Gastrocnemius medialis (tissue), 4 donors: ENCODE measurements at places on chromosomes 2 and 18. TPM values are rescaled to one million over a fixed set of nuclear protein-coding genes. Genes with fewer than 3 reads are reported as not detected.

ANO7 gene
- total RNA-seq = 0.62 TPM

XDH gene
- not detected for total RNA-seq

MYOM1 gene
- total RNA-seq = 307 TPM

- DNase-seq = no peak
- H3K4me1 ChIP-seq = no peaks in the 10 kb centered on the region
- no peak overlapping the region for H3K27ac ChIP-seq
- H3K36me3 ChIP-seq = no peaks in the 10 kb centered on the region
- H3K27me3 ChIP-seq = no peaks in the 10 kb centered on the region
- no peak overlapping the region for H3K4me3 ChIP-seq
These were observed 2.5 kb upstream of the ICOS start for GRCh38 chr2:203934041-203934492.

GRCh38 chr18:62425465-62426190 lies 97.2 kb upstream of the ZCCHC2 start:
- H3K4me3 ChIP-seq = peak overlapping the region; percentile 35
- peaks cover 25% of the 10 kb centered on the region for H3K4me1 ChIP-seq
- H3K27me3 ChIP-seq = no peaks in the 10 kb centered on the region

DNA sequence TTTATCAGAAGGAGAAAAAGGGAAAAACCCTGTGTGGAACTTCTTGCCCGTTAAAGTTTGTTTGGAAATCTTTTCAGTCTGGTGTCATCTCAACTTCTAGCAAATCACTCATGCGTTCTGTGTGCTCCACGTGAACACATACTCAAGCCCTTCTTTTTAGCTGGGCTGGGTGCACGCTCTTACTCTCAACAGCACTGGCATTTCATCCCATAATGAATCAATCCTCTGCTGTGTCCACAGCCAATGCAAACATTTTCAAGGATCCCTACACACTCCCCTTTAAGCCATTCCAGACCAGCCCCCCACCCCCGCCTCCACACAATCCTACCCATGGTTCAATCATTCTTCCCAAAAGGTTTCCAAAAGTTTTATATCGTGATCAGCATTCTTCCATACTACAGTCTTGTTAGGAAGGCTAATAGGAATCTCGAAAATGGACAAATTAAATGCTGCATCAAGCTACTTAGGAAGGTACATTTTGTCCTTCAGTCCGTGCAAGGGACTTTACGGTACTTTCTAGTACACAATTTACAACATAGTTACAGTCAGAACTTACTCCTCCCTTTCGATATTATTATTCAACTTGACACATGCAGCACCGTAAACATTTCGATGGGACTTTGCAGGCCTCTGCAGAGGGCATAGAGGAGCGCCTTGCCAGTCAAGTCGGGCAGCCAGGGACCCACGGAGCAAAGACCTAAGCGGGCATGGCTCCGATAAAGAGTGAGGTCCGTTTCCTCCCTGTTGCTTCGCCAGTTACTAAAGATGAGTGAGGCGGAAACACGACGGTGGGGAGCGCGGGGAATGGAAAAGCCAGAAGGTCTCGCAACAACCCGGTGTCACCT lies 1.4 kb downstream of the PTGR3 start:
- peaks cover 48% of the 10 kb centered on the region for H3K4me1 ChIP-seq
- H3K36me3 ChIP-seq = no peaks in the 10 kb centered on the region
- DNase-seq = no peak
- peak overlapping the region; percentile 96 for H3K4me3 ChIP-seq

DNA sequence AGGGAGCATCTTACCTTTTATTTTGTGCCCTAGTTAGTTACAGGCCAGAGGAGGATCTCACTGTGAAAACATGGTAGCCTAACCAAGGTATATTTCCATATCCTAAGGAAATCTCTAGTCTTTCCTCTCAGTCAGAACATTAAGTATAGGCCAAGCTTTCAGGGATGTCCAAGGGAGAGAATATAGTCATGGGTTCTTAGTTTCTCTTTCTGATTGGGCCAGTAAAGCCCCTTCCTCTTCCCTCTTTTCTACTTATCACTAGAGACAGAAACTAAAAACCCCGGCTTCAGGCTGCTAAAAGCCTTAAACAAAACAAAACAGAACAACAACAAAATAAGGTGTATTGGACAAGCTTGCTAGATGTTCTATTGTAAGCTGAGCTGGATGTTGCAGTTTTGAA lies 44.3 kb upstream of the TNFRSF11A start:
- H3K4me3 ChIP-seq = no peak overlapping the region
- H3K36me3 ChIP-seq = no peaks in the 10 kb centered on the region
- DNase-seq = no peak
- peaks cover 5% of the 10 kb centered on the region for H3K4me1 ChIP-seq

GRCh38 chr2:15927551-15928218 lies 12.7 kb upstream of the MYCN start:
- no peaks in the 10 kb centered on the region for H3K4me1 ChIP-seq
- H3K36me3 ChIP-seq = no peaks in the 10 kb centered on the region
- no peak for DNase-seq
- H3K27me3 ChIP-seq = no peaks in the 10 kb centered on the region
- H3K27ac ChIP-seq = no peak overlapping the region

DNA sequence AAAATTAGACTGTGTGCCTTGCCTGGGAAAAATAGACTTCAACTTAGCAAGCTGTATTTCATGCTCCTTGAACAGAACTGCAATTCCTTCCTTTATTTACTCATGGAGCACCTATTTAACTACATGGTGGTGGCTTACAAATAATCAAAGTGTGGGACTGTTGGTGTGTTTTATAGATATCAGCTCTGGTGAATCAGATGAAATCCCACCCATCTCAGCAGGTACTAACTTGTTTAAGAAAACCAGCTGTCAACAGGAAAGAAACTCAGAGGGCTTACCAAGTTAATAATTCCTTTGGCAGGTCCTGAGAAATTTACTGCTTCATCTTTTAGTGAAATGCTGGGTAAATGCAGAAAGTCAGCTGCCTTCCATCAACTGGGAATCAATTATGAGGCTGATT lies 830.6 kb downstream of the SLC4A3 start:
- no peak for DNase-seq
- no peak overlapping the region for H3K4me3 ChIP-seq
- H3K27ac ChIP-seq = no peak overlapping the region
- no peaks in the 10 kb centered on the region for H3K4me1 ChIP-seq
- H3K27me3 ChIP-seq = no peaks in the 10 kb centered on the region
- H3K36me3 ChIP-seq = no peaks in the 10 kb centered on the region

DNA sequence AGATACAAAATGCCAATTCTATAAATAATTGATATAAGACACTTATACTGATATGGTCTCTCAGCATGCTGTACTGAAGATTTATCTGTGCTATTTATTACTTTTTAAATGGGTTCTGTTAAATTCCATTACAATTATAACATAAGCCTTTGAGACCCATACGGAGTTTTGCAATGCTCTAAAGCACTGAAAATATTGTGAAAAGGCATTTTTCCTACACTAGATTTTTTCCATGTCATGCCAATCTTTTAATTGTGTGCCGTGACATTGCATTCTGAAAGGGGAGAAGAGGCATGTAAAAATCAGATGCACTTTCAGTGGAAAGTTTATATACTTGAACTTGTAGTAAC lies 46.5 kb downstream of the EFEMP1 start:
- no peak overlapping the region for H3K4me3 ChIP-seq
- H3K4me1 ChIP-seq = no peaks in the 10 kb centered on the region
- H3K36me3 ChIP-seq = no peaks in the 10 kb centered on the region
- no peak for DNase-seq

GRCh38 chr18:74493689-74494088 lies 2.5 kb upstream of the CNDP2 start:
- no peak overlapping the region for H3K4me3 ChIP-seq
- DNase-seq = no peak
- H3K36me3 ChIP-seq = no peaks in the 10 kb centered on the region
- peaks cover 6% of the 10 kb centered on the region for H3K4me1 ChIP-seq
- no peaks in the 10 kb centered on the region for H3K27me3 ChIP-seq
- no peak overlapping the region for H3K27ac ChIP-seq

- no peaks in the 10 kb centered on the region for H3K36me3 ChIP-seq
- H3K27me3 ChIP-seq = no peaks in the 10 kb centered on the region
- no peak overlapping the region for H3K27ac ChIP-seq
- H3K4me3 ChIP-seq = no peak overlapping the region
- no peaks in the 10 kb centered on the region for H3K4me1 ChIP-seq
- no peak for DNase-seq
These were observed 117.7 kb downstream of the GFPT1 start for GRCh38 chr2:69269330-69269729.

DNA sequence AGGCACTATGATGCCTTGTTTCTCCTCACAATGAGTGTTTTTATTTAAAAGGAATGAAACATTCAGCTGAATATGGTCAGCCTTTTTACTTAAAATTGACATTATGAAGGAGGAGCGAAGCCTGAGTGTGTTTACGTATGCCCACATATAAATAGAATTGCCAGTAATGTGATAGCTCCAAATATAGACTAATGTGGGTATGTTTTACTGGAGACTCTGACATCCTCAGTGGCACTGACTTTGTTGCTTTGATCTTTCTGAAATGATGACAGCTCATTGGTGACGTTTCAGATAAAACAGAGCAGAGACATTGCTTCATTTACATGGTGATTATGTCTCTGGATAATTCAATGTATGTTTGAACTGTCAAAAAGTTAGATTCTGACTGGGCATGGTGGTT lies 167.0 kb downstream of the MGAT5 start:
- no peak for DNase-seq
- no peak overlapping the region for H3K4me3 ChIP-seq
- no peaks in the 10 kb centered on the region for H3K27me3 ChIP-seq

- H3K4me3 ChIP-seq = no peak overlapping the region
- H3K36me3 ChIP-seq = peaks cover 38% of the 10 kb centered on the region
- H3K27me3 ChIP-seq = no peaks in the 10 kb centered on the region
These were observed 47.7 kb downstream of the TTC21B start for GRCh38 chr2:165905854-165906253.

DNA sequence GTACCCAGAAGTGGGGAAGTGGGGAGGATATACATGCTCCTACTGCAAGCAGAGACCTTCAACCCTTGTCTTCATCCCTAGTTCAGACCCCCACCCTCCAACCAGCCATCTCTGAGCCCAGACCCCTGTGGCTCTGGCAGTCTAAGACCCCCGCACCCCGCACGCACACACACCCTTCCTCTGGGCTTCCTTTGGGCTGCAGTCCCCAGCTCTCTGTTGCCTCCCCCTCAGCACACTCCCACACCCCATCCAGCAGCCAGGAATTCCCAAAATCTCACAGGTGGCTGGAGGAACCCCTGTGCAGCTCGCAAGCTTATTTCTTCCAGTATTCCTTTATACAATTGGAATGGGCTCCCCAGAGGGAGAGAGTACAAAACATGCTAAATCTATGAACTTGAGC lies 13.9 kb upstream of the GYPC start:
- no peak overlapping the region for H3K4me3 ChIP-seq
- no peaks in the 10 kb centered on the region for H3K36me3 ChIP-seq
- no peak for DNase-seq
- H3K27ac ChIP-seq = no peak overlapping the region
- H3K27me3 ChIP-seq = no peaks in the 10 kb centered on the region

- H3K4me1 ChIP-seq = no peaks in the 10 kb centered on the region
- H3K27me3 ChIP-seq = no peaks in the 10 kb centered on the region
- H3K27ac ChIP-seq = no peak overlapping the region
- H3K4me3 ChIP-seq = no peak overlapping the region
These were observed 510.4 kb upstream of the CNTNAP5 start for GRCh38 chr2:123514613-123515207.

DNA sequence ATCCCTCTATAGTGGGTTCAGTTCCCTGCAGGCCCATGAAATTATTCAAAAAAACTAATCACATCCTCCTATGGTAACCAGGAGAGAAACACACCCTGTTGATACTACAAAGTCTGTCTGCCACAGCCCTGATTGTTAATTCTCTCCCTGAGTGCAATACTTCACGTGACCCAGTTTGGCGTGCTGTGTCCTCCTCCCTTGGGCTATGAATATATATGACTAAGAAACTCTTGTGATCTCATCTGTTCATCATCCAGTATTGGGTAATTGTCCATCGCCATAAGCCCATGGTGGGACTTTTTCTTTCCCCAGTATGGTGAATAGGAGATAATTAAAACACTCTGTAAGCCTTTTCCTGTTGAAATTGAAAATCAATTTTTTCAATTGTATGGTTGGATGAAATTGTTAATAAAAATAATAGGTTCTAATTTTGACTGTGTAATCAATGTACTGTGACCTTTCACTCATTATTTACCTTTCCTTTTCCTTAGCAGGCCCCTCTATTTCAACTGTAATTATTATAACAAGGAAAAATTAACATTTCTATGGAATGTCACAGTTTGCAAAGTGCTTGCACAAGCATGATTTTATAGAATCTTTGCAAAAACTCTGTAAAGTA lies 1822.6 kb downstream of the SUCLG1 start:
- DNase-seq = no peak
- H3K4me1 ChIP-seq = no peaks in the 10 kb centered on the region
- no peak overlapping the region for H3K4me3 ChIP-seq
- H3K36me3 ChIP-seq = no peaks in the 10 kb centered on the region

DNA sequence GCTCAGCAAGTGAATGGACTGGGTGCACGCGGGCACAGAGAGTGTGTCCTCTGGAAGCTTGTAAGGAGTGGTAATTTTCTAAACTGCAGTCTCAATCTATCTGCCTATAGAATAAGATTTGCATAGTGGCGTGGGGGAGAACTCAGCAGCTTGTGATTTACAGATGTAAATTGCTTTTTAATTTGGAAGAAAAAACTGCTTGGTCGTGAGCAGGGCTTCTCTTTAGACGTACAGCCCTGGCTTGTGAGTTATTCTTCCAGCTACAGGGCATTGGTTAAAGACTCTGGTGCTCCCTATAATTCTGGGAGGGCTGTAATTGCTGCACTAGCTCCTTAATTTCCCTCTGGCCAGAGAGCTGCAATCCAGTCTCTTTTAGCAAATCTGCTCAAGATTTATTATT lies 84.9 kb downstream of the MARCO start:
- no peaks in the 10 kb centered on the region for H3K36me3 ChIP-seq
- no peaks in the 10 kb centered on the region for H3K4me1 ChIP-seq
- no peaks in the 10 kb centered on the region for H3K27me3 ChIP-seq
- no peak for DNase-seq

DNA sequence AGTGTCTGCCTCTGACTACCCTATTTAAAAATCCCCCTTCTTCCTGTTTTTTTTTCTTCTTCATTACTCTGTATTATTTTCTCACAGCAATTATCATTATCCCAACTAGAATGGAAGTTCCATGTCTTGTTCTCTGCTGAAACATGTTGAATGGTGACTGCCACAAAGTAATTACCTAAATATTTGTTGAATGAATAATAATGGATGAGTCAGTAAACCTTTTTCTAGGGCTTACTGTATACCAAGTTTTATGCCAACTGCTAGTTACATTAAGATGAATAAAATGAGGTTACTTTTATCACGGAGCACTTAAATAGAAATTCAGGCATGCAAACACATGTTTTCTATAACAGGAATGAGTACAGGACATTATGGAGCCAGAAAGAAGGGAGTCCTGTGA lies 490.6 kb downstream of the THSD7B start:
- no peak overlapping the region for H3K4me3 ChIP-seq
- H3K36me3 ChIP-seq = no peaks in the 10 kb centered on the region
- H3K27ac ChIP-seq = no peak overlapping the region
- H3K27me3 ChIP-seq = no peaks in the 10 kb centered on the region

GRCh38 chr18:3595369-3596273 lies 145.6 kb downstream of the TGIF1 start:
- peaks cover 35% of the 10 kb centered on the region for H3K4me1 ChIP-seq
- peak; percentile 77 for DNase-seq
